Articular chondrocyte of knee joint (primary cell): ENCODE measurements at places on chromosomes 1 and 21. TPM values are rescaled to one million over a fixed set of nuclear protein-coding genes. Genes with fewer than 3 reads are reported as not detected.

Gene FCRL2
- total RNA-seq: not detected in 2 replicates

Gene SLC1A7
- under 0.01 and 0.11 TPM in 2 replicates for total RNA-seq

Gene CNN3
- 360 and 376 TPM in 2 replicates for total RNA-seq

Gene ST6GALNAC5
- 0.11 and 1.0 TPM in 2 replicates for total RNA-seq

Gene RNF186
- not detected in 2 replicates for total RNA-seq

Gene CDA
- 10.1 and 15.0 TPM in 2 replicates for total RNA-seq

Gene NFIA
- total RNA-seq: 28.4 and 31.5 TPM in 2 replicates

Gene FBXO28
- 48.7 and 51.6 TPM in 2 replicates for total RNA-seq

Gene MCOLN2
- 6.7 and 10.2 TPM in 2 replicates for total RNA-seq

Gene PADI2
- total RNA-seq: not detected in 2 replicates

Gene ZBTB8B
- under 0.01 TPM in 2 replicates for total RNA-seq
